ENCODE measurements at places on chromosomes 1 and 21.

GRCh38 chr1:165891111-165891860, 63.9 kb downstream of the UCK2 start:
- no peak for DNase-seq

GRCh38 chr1:217813031-217813430, 181.9 kb downstream of the SPATA17 start:
- no peak for DNase-seq

GRCh38 chr1:179826626-179827280, 50.9 kb downstream of the TOR1AIP2 start:
- no peak for DNase-seq

- no peak for DNase-seq
These were observed 9.4 kb downstream of the PRXL2B start for GRCh38 chr1:2595812-2596529.

DNA sequence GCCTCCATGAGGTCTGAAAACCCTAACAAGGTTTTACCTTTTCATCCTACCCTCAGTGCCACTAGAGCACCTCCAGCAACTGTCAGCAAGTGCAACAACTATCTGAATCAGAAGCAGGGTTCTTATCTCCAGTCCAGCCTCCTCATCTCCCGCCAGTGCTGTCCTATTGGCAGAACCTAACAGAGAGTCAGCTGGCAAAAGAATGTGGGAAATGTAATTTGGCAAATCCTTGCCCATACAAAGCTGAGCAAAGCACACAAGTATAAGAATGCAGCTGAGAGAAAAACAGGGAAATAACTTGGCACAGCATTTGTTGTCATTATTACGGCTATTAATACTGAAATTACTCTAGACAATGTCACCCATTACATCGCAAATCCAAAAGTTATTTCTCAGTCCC, 124.2 kb downstream of the ATP6V1G3 start:
- DNase-seq: no peak

GRCh38 chr1:37602750-37603694, 7.3 kb upstream of the GNL2 start:
- peak; percentile 77 for DNase-seq

GRCh38 chr1:236342403-236343245, 51.5 kb upstream of the EDARADD start:
- no peak for DNase-seq

DNA sequence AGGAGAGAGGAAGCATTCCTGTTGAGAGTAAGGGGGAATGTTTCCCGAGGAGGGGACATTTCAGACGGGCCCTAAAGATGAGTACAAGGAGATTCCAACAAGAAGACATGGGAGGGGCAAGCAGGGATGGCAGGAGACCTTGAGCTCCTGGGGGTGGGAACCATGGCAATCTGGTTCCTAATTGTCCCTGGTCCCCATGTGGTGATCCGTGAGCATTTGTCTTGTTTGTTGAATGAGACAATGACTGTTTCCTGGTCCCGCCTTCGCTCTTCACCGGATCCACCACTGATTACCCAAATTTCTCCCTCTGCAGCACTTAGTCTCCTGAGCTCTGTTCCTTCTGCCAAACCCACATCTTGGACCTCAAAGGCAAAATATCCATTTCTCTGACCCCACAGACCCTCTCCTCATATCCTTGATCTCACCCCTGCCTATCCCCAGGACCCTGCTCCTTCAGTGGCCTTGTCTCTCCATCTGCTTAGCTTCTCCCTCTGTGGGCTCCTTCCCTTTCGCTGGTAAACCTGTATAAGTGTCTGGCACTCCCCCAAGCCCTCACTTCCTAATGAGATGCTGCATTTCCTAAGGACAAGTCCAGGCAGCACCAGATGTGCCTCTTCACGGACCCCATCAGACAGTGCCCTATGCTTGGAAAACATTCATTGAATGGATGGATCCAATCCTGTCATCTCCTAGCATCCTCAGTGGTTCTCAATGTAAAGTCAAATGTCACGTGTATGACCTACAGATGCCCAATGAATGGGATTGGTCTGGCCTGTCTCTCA, 8.3 kb upstream of the CSF1 start:
- DNase-seq: no peak

GRCh38 chr1:208808301-208808700, 564.1 kb upstream of the PLXNA2 start:
- no peak for DNase-seq

GRCh38 chr1:153643100-153643499, 9.2 kb downstream of the CHTOP start:
- no peak for DNase-seq

GRCh38 chr1:38586993-38587646, 272.5 kb downstream of the RRAGC start:
- peak; percentile 68 for DNase-seq

DNA sequence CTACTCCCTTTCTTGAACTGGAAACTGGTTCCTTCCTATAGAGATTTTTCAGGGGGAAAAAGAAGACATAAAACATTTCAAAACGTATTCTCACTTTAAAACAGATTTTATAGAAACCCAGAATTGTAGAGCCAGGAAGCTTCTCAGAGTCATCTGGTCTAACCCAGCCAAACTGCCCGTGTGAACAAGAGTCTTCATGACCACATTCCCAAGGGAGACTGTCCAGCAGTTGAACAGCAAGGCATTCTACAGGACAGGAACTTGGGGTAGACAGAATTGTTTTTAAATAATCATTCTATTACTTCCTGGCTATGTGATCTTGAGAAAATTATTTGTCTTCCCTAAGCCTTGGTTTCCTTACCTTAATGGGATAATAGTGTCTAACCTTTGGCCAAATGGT, 163.5 kb upstream of the IVNS1ABP start:
- DNase-seq: no peak

GRCh38 chr1:90850898-90851710, 134.0 kb upstream of the BARHL2 start:
- DNase-seq: peak; percentile 81

- no peak for DNase-seq
These were observed 154.3 kb downstream of the COQ8A start for GRCh38 chr1:227094249-227094966.

- DNase-seq: no peak
These were observed 548.1 kb downstream of the BRINP3 start for GRCh38 chr1:189929501-189930099.
